ENCODE measurements at places on chromosomes 2 and 18.
A peak's percentile ranks its signal among the peaks of the same experiment; 100 is the strongest.

- DNase-seq = no peak
Observed at GRCh38 chr2:204796581-204796980, 251.3 kb downstream of the PARD3B start.

DNA sequence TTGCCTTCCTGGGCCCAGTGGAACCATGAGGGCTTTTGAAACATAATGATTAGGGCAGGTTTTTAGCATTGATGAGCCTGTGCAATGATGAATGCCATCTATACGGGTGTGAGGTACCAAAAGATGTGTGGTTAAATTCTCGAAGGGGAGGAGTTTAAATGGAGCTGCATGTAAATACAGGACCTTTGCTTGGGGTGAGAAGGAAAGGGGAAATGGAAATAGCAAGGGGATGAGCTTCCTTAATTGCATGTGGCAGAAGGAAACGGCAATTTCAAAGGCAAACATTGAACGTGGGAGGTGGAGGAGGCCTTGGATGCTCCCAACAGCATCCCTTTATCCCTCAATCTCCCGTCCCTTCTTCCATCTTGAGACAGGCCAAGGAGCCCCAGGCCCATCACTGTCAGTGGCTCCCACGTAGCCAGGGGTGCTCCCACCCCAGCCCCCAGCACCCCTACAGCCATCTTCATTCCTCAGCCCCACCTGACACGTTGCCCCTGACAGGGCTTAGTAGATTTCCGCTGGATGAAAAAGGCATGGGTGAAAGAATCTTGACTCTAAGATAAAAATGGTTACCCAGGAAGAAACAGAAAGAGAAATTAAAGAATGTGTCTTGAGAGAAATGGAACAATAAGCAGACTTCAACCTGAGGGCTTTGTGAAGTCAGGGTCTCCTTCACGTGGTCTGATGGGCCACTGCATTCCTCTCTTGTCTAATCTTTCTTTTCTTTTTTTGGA, 32.5 kb downstream of the INPP5D start:
- no peak for DNase-seq

- no peak for DNase-seq
Observed at GRCh38 chr2:26807788-26808460, 22.1 kb downstream of the CENPA start.

- no peak for DNase-seq
Observed at GRCh38 chr2:100832885-100833284, 12.9 kb downstream of the NPAS2 start.

DNA sequence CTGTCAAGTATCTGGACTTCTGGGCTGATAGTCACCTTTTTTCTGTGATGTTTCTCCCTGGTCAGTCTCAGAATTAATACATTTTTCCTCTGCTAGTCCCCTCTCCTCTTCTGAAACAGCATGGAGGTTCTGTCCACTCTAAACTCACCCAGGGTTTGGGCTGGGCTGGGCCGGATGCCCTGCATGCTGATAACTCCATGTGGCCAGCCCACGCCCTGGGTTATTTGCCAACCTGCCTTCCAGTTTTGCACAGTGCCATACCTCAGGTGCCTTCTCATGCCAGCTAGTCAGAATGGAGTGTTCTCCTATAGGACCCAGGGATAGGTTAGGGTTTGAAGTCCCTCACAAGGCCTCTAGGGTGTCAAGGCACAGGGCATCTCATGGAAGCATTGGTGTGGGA, 32.2 kb downstream of the MEX3C start:
- no peak for DNase-seq

DNA sequence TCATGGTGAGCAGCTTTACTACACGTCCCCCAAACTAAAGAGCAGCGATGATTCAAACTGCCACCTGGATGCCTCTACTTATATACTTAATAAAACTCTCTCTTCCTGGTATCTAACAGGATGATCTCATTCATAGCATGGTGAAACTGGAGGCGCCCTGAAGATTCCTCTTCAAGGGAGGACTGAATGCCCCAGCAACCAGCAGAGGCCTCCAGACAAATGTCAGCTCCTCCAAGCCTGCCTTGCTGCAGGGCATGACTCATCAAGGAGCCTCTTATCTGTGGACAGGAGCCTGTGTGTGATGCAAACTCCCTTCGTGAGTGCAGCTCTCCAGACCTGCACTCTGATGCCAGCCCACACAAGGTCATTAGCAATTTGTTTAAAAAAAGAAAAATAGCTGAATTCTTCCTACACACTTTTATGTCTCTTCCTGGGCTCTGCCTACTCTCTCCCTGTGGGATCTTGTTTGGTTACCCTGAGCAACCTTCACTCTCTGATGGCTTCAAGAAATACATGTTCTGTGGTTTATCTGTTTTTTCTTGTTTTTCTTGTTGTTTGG, 30.2 kb downstream of the LONRF2 start:
- no peak for DNase-seq

DNA sequence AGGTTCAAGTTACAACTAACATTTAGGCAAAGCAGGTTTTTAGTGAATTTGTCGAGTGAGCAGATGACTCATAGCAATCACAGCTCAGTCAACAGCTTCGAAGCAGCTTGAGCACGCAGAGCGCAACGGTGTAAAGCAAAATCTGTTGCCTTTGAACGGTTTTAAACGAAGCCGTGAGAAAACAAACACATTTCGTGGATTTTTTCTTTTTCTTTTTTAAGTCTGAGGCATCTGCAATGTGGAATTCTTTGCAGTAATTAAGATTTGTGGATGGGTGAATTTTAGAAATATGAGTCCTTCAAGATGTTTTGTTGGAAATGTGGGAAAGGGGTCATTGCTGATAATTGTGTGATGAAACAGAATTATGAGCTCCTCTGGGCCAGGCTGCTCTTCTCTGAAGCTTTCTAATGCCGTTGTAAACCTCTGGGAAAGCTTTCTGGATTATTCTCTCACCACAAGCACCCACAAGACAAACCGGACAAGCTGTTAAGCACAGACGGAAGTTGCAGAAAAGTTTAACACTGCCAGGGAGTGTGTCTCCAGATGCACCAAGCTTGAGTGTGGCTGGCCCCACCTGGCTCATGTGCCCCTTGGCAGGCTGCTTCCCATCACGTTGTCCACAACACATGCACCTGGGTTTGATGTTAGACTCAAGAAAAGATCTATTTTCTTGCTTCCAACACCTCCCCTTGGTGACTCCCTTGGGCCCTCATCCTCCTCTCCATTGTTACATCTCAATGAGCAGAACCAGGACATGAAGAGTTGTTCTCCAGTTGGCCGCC, 224.7 kb downstream of the ACKR3 start:
- no peak for DNase-seq

- DNase-seq = no peak
Observed at GRCh38 chr18:46013484-46014189, 46.5 kb upstream of the EPG5 start.

- DNase-seq = no peak
Observed at GRCh38 chr18:22214731-22215528, 45.5 kb downstream of the GATA6 start.

DNA sequence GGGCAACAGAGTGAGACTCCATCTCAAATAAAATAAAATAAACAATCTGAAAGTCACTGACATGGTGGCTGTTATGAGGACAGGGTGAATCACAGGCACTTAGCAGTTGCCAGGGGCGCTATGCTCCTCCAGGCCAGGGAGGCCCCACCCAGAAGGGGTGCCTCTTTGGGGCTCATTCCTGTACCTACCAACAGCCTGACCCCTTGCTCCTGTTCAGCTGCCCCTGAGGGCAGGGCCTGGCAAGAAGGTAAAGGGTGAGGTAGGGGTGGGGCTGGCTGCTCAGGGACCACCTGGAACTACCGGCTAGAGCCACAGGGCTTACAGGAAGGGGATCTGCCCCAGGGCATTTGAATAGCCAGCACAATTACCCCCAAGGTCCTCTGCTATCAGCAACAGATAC, 60.3 kb downstream of the INPP5D start:
- no peak for DNase-seq

GRCh38 chr2:51953931-51954330, 922.0 kb upstream of the NRXN1 start:
- no peak for DNase-seq

- no peak for DNase-seq
Observed at GRCh38 chr2:200129721-200130462, 174.5 kb downstream of the MAIP1 start.

DNA sequence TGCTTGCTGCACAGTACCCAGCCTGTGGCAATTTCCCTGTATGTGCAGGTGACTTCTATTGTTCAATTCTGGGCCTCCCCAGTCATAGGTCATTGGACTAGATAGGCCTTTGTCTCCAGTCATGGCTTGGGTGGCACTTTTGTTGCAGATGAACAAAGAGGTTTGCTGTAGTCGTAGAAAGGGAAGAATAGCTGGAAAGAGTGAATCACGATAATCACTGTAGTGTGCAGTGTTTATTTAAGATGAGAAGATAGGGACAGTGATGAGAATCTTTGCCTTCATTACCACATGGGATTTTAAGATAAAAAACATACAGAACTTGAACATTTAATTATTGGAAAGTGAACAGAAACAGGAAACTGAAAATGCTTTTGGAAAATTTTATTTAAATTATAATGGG, 156.1 kb upstream of the CYRIA start:
- no peak for DNase-seq

DNA sequence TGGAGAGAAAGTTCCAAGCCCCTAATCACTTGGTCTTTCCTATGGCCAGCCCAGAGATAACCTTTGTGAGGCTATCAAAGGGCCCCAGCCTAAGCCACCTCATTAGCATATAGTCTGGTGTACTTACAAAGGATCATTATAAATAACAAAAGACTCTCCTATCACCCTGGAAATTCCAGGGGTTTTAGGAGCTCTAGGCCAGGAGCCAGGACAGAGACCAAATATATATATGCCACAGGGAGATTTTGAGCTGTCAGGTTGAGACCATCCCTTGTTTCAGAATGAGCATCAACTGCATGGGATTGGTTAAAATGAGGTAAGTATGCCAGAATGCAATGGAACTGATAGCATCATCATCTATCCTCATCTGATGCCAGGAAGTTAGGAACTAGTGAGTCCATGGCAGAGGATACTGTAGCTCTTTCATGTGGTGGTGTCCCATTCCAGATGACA, 32.1 kb upstream of the CHRNA1 start:
- no peak for DNase-seq

GRCh38 chr18:44811572-44812125, 131.0 kb downstream of the SETBP1 start:
- no peak for DNase-seq

- no peak for DNase-seq
Observed at GRCh38 chr18:11024928-11025669, 124.3 kb downstream of the PIEZO2 start.

DNA sequence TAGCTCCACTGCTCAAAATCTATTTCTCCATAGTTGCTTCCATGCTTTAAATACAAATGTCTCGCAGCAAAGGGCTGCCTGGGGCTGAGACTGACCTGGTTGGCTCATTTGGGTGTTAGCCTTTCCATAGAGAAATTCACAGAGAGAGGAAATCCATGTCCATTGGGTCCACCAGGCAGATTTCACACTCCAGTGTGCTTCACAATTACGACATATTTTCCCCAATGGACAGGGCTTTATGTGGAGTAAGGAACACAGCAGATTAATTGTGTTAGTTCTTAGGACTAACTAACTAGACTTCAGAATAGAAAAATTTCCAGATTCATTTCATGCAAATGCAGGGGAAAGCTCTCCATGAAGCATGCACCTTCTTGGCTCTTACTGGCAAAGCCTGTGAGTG, 180.7 kb downstream of the FBXO15 start:
- no peak for DNase-seq

GRCh38 chr2:208040199-208041171, 15.2 kb upstream of the PLEKHM3 start:
- peak; percentile 70 for DNase-seq

GRCh38 chr2:31324016-31324633, 90.2 kb downstream of the EHD3 start:
- DNase-seq = no peak

DNA sequence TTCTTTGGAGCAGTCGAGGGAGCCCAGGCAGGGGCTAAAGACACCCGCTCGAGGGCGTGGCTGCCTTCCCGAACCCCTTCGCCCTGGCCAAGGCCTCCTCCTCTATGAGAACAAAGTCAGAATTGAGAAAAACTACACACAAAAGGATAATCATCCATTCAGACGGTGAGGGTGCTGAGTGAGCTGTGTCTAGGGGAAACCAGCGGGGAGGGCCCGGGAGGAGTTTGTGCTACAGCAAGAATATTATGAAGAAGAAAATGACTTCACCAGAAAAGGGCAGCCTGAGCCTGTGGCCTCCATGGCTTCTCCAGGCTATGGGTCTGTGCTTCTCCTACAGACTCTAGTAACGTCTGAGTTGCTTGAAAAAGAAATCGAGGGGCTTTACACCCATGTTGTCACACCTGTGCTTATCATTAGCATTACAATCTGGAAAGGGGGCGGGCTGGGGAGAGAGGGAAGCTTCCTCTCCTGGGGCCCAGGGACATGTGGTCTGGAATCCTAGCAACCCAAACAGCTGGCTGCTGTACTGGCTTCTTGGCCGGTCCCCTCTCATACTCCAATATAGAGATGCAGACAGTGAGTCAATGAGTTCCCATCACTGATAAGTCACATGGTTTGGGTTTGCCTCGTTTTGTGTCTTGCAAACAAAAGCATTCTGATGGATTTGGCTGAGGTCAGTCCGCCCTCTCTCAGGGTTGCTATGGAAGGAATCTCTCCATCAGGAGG, 52.0 kb upstream of the ARL4C start:
- DNase-seq = no peak

GRCh38 chr2:21052044-21052443, 8.2 kb upstream of the APOB start:
- DNase-seq = no peak

DNA sequence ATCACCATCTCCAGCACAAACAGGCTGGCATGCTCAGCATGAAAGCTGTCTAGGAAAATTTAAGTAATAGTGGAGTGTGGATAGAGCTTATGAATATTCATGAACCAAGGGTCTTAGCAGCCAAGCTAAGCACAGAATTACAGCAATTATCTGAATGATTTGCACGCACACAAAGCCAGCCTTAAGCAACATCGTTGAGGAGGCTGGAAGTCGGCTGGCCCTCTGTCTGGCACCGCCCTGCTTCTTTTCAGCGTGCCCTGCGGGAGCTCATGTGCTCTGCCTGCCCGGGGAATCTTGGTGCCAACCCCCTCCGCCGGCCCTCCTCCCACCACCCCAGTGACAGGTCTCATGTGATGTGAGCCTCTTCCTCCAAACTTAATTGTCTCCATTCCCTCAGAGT, 540.1 kb downstream of the CMPK2 start:
- no peak for DNase-seq

GRCh38 chr2:11131166-11131920, 23.9 kb upstream of the SLC66A3 start:
- no peak for DNase-seq

Measured in natural killer cell treated with Interleukin-12 subunit alpha and Interleukin-12 subunit beta and Interleukin-15 and Interleukin-18, amount 100 ng/mL, for 72 hours (primary cell).